ENCODE measurements at places on chromosomes 5 and 9. TPM values are rescaled to one million over a fixed set of nuclear protein-coding genes. Genes with fewer than 3 reads are reported as not detected.

ZNF346 gene
- total RNA-seq = 31.4 TPM

FOXD4L6 gene
- total RNA-seq = not detected

SLC25A2 gene
- total RNA-seq = 3.9 TPM

IQGAP2 gene
- total RNA-seq = 8.8 TPM

RGP1 gene
- 25.4 TPM for total RNA-seq

TMC1 gene
- not detected for total RNA-seq

BNC2 gene
- not detected for total RNA-seq

CKMT2 gene
- total RNA-seq = not detected

PCDHGC4 gene
- 0.69 TPM for total RNA-seq

KCTD16 gene
- not detected for total RNA-seq

SLC6A3 gene
- total RNA-seq = 1.4 TPM

PLPP6 gene
- 8.5 TPM for total RNA-seq

CDX1 gene
- not detected for total RNA-seq

TPRN gene
- 9.3 TPM for total RNA-seq

FOXD1 gene
- 0.10 TPM for total RNA-seq

RPS14 gene
- total RNA-seq = 4,086 TPM

GRCh38 chr5:131382407-131383395 is 118.8 kb downstream of the CDC42SE2 start:
- DNase-seq = no peak

DNA sequence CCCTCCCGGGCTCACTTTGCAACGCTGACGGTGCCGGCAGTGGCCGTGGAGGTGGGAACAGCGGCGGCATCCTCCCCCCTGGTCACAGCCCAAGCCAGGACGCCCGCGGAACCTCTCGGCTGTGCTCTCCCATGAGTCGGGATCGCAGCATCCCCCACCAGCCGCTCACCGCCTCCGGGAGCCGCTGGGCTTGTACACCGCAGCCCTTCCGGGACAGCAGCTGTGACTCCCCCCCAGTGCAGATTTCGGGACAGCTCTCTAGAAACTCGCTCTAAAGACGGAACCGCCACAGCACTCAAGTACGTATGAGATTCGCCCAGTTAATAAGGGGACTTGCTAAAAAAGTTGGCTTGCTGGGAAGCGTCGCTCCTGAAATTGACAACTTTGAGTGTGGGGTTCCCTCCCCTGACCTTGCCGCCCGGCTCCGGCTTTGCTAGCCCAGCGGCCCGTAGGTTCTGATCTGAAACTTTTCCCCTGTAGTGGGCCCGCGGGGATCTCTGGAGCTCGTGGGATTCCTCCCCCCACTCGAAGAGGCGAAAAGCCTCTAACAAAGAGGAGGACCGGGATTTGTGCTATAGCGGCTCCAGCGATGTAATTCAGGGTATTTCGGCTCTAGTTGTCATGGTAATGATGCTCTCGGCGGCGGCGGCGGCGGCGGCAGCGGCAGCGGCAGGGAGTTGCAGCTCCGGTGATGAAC is 572 bp downstream of the NR4A3 start:
- peak; percentile 48 for DNase-seq

- DNase-seq = no peak
Observed at GRCh38 chr9:71680189-71680980, 87.9 kb downstream of the CEMIP2 start.

- no peak for DNase-seq
Observed at GRCh38 chr9:92666912-92667532, 2.9 kb downstream of the IPPK start.

GRCh38 chr5:50766462-50766861 is 100.0 kb downstream of the PARP8 start:
- no peak for DNase-seq

DNA sequence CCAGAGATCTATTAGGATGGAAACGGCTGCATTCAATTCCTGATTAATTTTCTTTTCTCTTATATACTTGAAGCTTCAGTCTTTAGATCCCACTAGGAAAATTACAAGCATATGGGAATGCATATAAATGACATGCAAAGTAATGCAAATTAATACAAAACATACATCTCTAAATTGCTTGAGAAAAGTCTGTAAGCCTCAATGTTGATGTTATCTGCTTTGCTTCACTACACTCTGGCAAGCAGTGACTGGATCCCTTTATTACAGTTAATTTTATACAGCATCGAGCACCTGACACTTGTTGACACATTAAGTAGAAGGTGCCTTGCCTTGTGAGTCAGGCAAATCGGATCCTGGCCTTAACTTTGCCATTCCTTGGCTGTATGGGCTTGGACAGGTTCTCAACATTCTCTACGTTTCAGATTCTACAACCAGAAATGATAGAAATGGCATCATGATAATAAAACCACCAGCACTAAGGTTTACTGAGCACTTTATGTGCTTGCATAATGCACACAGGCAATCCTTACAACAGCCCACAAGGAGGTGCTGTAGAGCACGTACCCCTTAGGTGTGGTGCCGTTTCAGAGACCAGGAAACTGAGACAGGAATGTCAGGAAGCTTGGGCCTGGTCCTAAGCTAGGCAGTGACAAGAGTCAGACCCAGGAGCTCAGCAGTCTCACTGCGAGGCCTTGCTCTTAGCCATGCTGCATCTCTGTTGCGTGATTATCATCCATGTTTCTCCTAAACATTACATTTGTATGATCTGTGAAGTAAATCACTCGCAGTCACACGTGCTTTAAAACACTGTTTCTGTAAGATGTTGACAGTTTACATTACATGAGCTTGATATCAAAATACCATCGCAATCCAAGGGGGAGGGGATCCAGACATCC is 2.7 kb downstream of the GCNT4 start:
- no peak for DNase-seq

DNA sequence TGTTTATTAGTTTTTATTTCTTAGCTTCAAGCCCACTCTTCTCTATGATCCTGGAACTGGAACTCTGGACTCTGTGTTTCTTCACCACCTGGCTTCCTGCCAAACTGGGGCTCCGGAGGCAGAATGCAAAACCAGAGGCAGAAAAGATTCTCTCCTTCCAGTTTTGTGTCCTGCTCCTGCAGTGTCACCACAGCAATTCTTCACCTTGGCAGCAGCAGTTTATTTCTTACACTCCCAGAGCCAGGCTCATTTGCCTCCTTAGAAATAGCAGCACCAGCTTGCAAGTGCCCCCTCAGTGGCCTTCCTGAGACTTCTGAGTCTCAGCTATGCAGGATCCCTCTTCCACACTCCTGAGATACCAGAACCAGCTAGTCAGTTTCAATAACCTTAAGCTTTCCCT is 26.7 kb upstream of the CAMK4 start:
- DNase-seq = no peak

- no peak for DNase-seq
Observed at GRCh38 chr9:108766626-108767161, 89.1 kb downstream of the ACTL7B start.

GRCh38 chr5:962801-963200 is 45.8 kb upstream of the NKD2 start:
- no peak for DNase-seq

- no peak for DNase-seq
Observed at GRCh38 chr9:96241391-96241809, 60.6 kb downstream of the HSD17B3 start.

GRCh38 chr5:95738834-95739233 is 7.7 kb downstream of the RHOBTB3 start:
- DNase-seq = no peak

GRCh38 chr9:13295556-13295955 is 16.1 kb upstream of the MPDZ start:
- DNase-seq = no peak

DNA sequence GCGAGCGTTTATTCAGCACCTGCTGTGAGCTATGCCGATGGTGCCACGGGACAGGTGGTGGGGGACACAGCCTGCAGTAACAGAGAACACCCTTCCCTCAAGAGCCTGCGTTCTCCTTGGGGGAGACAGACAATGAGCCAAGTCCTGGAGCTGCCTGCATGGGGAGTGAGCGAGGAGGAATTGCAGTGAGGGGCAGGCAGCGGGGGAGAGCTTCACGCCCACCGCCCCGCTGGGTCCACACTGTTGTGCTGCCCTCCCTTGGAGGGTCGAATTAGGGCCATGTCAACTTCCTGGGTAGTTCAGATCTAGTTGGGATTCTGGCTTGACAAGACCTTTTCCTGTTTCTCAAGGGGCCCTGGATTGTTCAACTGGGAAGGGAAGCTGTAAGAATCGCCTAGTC is 55.5 kb upstream of the N4BP3 start:
- no peak for DNase-seq

- DNase-seq = no peak
Observed at GRCh38 chr9:14258156-14258555, 55.8 kb downstream of the NFIB start.

GRCh38 chr5:9408964-9409363 is 136.9 kb downstream of the SEMA5A start:
- no peak for DNase-seq

- no peak for DNase-seq
Observed at GRCh38 chr5:318931-319601, 2.4 kb upstream of the AHRR start.

DNA sequence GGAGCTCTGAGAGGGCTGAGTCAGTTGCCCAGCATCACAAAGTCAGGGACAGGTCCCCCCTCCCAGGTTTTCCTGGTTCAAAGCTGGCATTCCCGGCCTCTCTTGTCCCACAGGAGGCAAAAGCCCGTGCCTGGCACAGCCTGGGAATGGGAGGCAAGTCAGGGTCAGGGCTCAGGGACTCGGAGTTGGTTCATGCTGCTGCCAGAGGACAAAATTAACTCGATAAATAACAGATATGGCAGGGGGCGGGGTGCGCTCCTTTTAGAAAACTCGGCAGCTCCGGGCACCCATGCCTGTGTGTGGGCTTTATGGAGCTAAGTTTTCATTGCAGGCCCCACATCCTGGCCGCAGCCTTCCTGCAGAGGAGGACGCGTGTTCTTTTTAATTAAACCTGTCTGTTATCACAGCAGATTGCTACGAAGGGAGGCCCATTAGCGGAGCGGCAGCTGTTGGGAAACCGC is 62.8 kb upstream of the LMX1B start:
- DNase-seq = no peak

- no peak for DNase-seq
Observed at GRCh38 chr9:80957801-80958200, 731.5 kb downstream of the TLE1 start.

GRCh38 chr5:157713830-157714595 is 17.2 kb upstream of the THG1L start:
- DNase-seq = no peak

DNA sequence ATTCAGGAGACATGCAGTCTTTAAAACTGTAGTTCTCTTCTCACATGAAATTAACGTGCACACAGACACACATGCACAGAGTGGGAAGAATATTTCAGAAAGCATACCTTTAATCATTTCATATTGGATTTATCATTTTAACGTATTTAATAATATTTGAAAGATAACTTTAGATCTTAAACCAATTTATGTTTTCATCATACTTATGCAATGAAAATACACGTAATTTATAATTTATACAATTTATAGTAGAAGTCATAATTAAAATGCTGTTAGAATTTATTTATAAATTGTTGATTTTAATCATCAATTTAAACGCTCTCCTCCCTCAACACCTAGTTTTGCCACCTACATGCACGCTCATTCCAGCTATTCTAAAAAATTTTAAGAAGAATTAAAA is 894.9 kb upstream of the CTNND2 start:
- DNase-seq = no peak

- DNase-seq = no peak
Observed at GRCh38 chr5:4862500-4862899, 277.6 kb upstream of the ADAMTS16 start.

DNA sequence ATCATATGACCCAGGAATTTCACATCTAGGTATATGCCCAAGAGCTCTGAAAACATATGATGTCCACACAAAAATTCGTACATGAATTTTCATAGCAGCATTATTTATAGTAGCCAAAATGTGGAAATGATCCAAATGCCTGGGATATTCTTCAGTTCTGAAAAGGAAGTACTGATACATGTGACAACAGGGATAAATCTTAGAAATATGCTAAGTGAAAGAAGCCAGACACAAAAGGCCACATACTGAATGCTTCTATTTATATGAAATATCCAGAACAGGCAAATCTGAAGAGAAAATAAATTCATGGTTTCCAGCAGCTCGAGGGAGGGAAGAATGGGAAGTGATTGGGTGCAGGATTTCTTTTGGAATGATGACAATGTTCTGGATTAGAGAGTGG is 16.8 kb upstream of the ZBTB43 start:
- no peak for DNase-seq

DNA sequence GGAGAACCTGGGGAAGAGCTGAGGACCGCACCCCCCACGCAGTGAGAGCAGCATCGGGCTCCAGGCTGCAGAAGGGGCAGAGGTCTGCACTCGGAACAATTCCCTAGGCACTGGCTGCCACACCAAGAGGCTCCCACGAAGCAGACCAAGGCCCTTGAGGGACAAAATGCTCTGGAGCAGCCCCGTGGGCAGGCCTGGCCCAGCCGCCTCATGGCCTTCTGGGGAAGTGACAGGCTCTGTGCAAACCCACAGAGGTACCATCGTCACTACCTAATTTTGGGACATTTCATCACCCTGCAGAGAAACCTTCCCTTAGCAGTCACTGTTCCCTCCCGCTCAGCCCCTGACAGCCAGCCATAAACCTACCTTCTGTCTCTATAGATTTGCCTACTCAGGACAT is 15.9 kb downstream of the FBXW5 start:
- no peak for DNase-seq

- DNase-seq = no peak
Observed at GRCh38 chr9:93189369-93190132, 5.6 kb downstream of the WNK2 start.

GRCh38 chr9:79300068-79300467 is 271.7 kb upstream of the TLE4 start:
- no peak for DNase-seq

DNA sequence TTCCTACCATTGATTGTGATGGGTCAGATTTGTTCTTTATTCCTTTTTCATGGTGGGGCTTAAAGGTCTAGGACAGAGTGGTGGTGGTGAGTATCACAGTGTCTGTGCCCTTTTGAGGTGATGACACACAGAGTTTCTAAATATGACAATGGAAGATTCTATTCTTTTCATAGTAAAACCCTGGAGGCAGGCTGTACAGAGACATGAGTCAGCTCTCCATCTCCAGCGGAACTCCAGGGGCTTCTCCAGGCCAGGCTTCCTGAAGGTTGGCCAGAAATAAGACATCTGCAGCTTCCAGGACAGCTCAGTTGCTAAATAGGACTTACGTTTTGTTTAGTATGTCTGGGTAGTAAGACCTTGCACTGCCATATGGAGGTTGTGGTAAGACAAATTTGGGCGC is 229.5 kb downstream of the CD180 start:
- no peak for DNase-seq

GRCh38 chr9:114300846-114301797 is 21.8 kb upstream of the ORM1 start:
- DNase-seq = no peak

DNA sequence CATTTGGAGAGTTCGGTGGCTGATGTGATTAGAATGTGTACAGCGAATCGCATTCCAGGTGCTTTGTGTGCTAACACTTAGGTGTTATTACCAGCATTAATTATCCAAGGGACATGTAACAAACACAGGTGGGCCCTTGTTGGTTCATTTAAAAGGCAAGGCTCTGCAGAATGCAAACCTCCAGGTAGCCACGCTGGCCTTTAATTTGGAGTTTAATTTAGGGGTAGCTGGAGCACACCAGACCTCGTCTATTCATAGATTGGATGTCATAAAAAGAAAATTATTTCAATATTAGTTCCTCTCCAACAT is 191.1 kb downstream of the MAT2B start:
- no peak for DNase-seq
